ENCODE measurements at places on chromosomes 1 and 21.

DNA sequence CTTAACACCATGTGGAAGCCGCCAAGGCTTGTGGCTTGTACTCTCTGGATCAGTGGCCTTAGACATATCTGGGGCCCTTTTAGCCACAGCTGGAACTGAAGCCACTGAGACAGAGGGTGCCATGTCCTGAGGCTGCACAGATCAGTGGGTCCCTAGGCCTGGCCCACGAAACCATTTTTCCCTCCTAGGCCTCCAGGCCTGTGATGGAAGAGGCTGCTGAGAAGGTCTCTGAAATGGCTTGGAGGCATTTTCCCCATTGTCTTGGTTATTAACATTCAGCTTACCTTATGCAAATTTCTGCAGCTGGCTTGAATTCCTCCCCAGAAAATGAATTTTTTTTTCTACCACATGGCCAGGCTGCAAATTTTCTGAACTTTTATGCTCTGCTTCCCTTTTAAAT is 15.1 kb upstream of the DPH5 start:
- DNase-seq: no peak

DNA sequence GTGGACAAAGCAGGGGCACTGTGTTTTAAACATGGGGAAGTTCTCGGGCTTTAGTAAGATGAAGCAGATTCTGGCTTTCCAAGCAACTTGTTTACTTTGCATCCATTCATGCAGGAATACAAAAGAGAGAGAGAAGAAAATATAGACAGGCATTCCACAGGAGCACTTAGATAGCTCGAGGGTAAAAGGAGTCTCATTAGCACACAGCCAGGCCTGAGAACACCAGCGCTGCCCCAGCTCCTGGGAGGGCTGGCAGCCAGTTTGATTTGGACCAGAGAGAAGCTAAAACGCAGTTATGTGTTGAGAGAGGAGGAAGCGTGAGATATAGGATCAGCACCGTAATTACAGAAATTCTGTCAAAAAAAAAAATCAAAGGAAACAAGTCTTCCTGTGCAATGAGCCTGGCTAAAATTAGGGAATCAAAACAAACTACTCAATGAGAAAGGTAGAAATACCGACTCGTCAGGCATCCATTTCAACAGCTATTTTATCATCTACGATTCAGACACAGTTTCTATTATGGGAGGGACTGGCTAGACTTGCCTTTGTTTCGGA is 68.2 kb downstream of the CLSTN1 start:
- no peak for DNase-seq

GRCh38 chr1:240310226-240310925 is 218.7 kb downstream of the FMN2 start:
- DNase-seq: no peak

DNA sequence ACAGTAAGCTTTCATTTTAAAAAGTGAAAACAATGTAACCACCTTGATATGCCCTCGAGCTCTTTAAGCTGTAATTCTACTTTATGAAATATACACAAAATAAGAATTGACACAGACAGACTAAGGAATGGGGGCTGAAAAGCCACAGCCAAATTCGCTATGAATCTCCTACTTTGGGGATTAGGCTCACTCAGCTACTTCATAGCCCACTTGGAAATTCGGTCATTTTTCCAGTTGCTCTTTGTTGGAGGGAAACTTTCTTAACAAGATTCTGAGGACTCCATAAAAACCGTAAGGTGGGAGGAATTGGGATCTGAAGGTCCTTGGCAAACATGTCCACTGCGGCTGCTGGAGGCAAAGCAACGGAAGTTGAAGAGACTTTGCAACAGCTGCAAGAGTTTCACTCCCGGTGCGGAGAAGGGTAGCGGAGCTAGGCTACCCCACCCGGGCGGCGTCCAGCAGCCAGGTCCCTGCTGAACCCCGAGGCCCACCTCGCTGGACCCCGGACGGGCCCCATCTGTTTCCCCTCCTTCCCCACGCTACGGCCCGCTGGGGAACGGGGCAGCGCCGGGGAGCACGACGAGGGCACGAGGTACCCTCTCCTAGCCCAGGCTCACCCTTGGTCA is 634 bp downstream of the MYCBP start:
- no peak for DNase-seq

DNA sequence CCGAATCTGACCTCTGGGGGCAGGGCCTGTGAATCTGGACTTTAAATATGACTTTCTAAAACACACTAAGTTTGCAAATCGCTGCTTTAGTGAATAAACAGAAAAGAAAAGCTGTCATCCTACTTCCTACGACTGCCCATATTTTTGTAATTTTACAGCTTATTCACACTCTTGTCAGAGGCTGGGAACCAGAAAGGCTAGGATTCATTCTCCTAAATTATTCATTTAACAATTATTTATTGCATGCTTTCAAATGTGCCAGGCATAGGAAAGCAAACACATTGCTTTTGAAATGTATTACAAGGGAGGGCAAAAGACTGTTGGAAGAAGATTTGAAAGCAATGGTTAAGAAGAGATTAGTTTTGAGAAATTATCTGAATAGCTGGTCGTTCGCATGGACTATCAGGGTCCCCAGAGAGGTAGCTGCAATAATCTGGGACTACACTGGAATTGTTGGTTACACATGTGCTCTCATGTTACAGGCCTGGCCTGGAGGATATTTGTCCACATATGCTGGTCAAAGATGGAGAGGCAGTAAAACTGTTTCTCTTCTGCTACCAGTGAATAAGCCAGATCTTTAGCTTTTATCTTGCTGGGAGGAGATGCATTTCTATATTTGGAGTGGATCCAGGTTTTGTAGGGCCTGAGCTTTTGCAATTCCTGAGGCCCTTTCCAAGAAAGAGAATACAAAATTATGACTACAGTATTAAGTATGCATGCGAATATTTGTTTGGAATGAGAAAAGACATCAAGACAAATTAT is 29.6 kb upstream of the SFPQ start:
- no peak for DNase-seq

GRCh38 chr1:16143566-16144324 is 12.1 kb downstream of the EPHA2 start:
- no peak for DNase-seq

All from stimulated activated CD8-positive, alpha-beta memory T cell treated with anti-CD3 and anti-CD28 coated beads, Interleukin-7, amount 100 ng/mL, for 48 hours (primary cell).